Naive thymus-derived CD8-positive, alpha-beta T cell (primary cell): ENCODE measurements at places on chromosomes 5 and 9. TPM values are rescaled to one million over a fixed set of nuclear protein-coding genes. Genes with fewer than 3 reads are reported as not detected.

- no peak for DNase-seq
These were observed 127.0 kb downstream of the SAXO1 start for GRCh38 chr9:18905883-18906629.

Gene WNT8A
- total RNA-seq, result not detected

Gene PTGES
- not detected for total RNA-seq

- no peak for DNase-seq
These were observed 16.5 kb downstream of the DNAI1 start for GRCh38 chr9:34475097-34475496.

DNA sequence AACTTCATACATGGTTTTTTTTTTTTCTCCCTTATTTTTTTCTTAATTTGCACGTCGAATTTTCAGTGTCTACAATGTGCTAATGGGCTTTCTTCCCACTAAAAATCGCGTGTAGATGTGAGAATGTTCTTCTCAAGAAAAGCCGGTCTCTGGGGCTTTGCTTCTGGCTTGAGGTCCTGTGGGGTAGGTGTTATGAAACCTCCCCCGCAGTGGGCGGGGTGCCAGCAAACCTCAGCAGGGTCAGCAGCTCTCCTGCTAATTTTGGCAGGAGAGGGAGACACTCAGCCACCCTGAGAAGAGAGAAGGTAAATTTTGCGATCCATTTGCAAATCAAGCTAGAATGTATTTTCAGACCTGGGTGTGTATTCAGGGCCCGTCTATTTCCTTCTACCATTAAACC, 59.9 kb downstream of the NPR3 start:
- no peak for DNase-seq
